ENCODE measurements at places on chromosomes 6 and 20. TPM values are rescaled to one million over a fixed set of nuclear protein-coding genes. Genes with fewer than 3 reads are reported as not detected.

Gene RFX6
- not detected for total RNA-seq

Gene SPATA25
- total RNA-seq, result 0.21 TPM

Gene FGD2
- not detected for total RNA-seq

- no peak for DNase-seq
Measured at GRCh38 chr20:44357020-44357419, 1.5 kb downstream of the HNF4A start.

- DNase-seq, result no peak
Measured at GRCh38 chr6:81328700-81329099, 423.8 kb downstream of the TENT5A start.

DNA sequence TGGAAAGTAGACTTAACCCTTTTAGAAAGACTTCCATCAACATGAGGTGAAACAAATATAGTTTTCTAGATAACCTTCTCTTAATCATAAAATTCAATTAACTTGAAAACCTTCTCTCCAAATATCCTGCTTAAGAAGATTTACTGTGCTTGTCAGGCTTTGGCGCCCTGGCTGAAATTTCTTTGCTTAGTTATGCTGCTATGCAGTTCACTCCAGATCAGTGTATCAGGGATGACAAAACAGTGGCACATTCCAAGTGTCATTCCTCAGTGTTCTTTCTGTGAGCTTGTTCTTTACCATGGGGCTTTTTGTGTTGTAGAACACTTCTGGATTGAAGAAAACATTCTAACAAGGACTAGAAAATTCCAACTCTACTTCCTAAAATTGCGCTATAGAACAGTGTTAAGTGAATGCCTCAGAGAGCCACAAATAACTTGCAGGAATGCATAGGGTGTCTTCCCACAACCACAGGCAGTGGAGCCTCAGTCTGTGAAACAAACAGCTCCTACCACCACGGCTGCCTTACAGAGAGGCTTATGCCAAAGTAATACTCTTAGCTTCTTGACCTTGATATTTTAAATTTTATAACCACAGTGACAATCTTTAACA is 443.6 kb downstream of the CDC5L start:
- no peak for DNase-seq

GRCh38 chr20:22353586-22353985 is 230.8 kb downstream of the FOXA2 start:
- no peak for DNase-seq

DNA sequence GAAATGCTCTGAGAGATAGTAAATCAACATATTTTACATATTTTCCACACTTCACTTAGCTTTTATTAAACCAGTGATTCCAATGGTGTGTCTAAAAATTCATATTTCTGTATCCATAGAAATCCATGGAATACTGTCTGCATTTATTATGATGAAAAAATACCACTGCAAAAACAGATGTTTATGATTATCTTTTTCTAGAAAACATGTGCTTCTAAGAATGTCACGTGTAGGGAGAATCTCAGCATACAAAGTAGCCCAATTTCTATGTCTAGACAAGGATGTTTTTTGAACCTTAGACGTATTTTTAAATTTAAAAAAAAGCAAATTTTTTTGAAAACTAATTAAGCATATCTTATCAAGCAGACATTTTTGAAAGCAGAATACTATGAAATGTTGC is 622.4 kb downstream of the TENT5A start:
- no peak for DNase-seq
